ENCODE measurements at places on chromosomes 13 and 19. TPM values are rescaled to one million over a fixed set of nuclear protein-coding genes. Genes with fewer than 3 reads are reported as not detected.

GRCh38 chr13:109687559-109688448 lies 98.6 kb downstream of the IRS2 start:
- no peak for DNase-seq

Gene TSKS
- 0.10 TPM for total RNA-seq

GRCh38 chr19:51697169-51697776 lies 4.1 kb downstream of the SPACA6 start:
- DNase-seq: no peak

Gene ZFP14
- total RNA-seq: 17.5 TPM

Gene ZNF613
- total RNA-seq: 10.5 TPM

DNA sequence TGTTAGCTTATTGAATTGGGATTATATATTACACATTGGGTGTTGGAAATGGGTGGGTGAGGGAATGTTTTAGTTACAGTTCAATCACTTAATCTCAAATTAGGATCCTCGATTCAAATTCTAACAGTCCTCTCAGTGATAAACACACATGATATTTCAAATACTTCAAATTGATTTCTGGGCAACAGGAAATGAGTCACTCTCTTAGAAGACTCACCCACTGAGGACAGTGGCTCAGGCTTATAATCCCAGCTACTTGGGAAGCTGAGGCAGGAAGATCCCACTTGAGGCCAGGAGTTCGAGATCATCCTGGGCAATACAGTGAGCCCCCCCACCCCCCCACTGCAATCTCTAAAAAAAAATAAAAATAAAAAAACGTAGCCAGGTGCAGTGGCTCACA lies 435.3 kb downstream of the KLF12 start:
- no peak for DNase-seq

DNA sequence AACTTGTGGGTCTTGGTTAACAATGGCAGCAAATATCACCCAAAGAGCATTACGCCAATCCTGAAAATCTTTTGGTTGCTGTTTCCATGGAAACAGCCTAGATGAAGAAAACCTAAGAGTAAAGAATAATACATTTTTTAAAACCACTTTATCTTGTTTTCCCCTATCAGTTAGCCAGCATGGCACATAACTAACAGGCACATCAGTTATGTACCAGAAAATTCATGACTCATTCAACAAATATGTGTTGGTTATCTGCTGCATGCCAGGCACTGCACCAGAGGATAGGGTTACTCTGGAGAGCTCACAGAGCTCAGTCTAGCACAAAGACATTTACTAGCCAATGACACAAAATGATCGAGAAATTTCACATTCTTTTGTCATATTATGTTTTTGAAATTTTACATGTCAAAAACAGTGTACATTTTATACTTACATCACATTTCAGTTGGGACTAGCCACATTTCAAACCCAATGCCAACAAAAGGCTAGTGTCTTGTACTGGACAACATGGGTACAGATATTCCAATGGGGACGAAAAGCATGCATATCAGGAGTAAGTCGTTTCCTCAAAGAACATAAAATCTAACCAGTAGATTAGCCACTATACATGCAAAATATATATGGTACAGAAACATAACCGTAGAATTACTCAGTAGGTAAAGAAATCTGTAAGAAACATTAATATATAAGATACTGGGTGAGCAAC lies 20.3 kb downstream of the LNX2 start:
- DNase-seq: no peak

Gene CEACAM20
- total RNA-seq: not detected

GRCh38 chr13:98772794-98773452 lies 20.5 kb upstream of the SLC15A1 start:
- no peak for DNase-seq

- DNase-seq: peak; percentile 22
These were observed 22.0 kb downstream of the ITGBL1 start for GRCh38 chr13:101474419-101474957.

- no peak for DNase-seq
These were observed 46.7 kb downstream of the ZNF729 start for GRCh38 chr19:22332924-22333323.

Gene ZNF772
- total RNA-seq: 46.7 TPM

GRCh38 chr13:108595436-108596274 lies 33.8 kb upstream of the MYO16 start:
- DNase-seq: no peak

Gene KLK4
- 0.59 TPM for total RNA-seq

Gene FCHO1
- total RNA-seq: 13.3 TPM

Gene IQCN
- total RNA-seq: 0.59 TPM

GRCh38 chr19:2266183-2266993 lies 10.2 kb upstream of the JSRP1 start:
- no peak for DNase-seq

DNA sequence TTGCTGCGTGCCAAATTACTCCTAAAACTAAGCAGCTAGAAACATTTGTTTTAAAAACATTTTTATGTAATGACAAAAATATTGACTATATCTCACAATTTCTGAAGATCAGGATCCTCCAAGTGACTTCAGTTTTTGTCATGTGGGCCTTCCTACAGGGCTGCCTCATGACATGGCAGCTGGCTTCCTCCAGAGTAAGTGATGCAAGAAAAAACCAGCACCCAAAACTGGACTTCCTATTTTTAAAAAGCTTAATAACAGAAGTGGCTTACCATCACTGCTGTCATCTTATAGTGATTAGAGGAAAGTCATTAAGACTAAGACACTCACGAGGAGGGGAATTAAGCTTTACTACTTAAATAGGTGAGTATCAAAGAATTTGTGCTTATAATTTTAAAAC lies 681.7 kb downstream of the PCDH17 start:
- DNase-seq: no peak

DNA sequence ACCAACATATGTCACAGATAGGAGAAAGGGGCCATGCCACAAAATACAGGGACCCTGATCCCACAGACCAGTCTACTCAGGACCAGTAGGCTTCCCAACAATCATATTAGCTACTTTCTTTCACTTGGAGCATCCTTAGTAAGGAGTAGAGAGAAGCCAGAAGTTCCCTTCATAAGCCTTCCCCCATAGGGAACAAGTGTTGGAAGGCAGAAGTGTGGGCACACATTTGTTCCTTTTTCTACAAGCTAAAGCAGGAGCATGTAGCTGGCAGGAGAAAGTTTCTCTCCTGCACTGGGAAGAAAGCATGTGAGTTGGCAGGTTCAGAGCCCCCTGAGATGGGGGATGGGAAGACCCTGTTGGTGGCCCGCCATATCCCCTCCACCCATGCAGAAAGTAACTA lies 165.4 kb downstream of the KCTD12 start:
- DNase-seq: no peak

GRCh38 chr13:110137680-110138009 lies 169.3 kb downstream of the COL4A1 start:
- peak; percentile 39 for DNase-seq

DNA sequence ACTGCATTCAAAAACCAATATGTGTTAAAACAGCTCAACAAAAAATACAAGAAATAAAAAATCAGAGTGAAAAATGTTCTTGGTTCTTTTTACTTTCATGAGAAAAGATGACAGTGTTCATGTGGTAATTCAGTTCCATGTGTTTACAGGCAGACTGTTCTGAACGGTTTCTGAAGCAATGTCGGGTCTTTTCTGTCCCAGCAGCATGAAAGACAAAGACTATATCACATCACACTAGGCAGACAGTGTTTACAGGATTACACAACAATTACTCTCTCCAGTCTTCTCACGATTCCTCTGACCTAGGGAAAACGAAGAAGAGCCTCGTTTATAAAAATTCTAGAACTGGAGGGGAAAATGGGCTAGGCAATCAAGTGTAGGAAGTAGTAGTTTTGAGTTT lies 83.4 kb downstream of the UBL3 start:
- peak; percentile 34 for DNase-seq

DNA sequence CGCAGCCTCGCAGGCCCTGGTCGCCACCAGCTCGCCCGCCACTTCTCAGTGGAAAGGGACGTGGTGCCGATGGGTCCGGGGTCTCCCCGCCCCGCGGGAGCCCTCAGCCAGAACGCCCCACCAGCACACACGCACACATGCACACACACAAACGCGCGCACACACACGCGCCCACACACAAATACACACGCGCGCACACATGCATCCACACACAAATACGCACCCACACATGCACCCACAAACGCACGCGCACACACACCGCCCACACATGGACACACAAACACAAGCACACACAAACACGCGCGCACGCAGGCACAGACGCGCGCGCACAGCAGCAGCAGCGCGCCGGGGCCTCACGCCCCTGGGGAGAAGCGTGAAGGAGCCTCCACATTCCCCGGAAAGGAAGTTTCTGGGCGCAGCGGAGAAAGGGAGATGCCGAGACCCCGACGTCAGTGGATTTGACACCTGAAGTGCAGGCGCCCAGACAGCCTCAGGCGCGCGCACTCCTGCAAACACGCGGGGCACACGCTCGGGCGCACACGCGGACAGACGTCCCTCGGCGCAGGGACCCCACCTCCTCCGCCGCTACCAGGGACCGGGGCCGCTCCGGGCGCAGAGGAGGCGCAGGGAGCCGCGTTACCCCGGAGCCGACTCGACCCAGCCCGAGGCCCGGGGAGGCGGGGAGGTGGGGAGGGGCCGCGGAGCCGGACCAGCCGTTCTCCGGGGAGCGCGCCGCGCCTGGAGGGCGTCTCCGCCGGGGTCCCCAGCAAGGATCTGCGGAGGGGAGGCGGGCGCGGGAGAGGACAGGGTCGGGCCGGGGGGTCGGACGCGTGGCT lies 622 bp downstream of the RASA3 start:
- peak; percentile 77 for DNase-seq

- DNase-seq: no peak
These were observed 279.7 kb downstream of the COG6 start for GRCh38 chr13:39935155-39935554.

- DNase-seq: no peak
These were observed 62.3 kb upstream of the PARP4 start for GRCh38 chr13:24574847-24575246.

DNA sequence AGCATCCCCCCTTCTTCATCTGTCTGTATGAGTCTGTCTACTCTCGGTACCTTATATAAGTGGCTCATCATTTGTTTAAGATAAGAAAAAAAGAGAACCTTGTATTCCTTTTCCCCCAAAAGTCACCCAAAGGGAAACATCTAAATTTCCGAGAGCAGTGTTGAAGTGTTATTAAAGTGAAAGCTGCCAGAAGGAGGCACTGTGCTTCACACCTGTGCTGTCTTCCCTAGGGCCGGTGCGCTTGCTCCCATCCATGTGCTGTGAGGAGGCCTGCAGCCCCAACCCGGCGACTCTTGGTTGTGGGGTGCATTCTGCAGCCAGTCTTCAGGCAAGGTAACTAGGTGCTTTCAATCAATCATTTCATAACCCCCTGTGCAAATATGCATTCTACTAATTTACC lies 97.5 kb downstream of the TNFRSF19 start:
- no peak for DNase-seq

DNA sequence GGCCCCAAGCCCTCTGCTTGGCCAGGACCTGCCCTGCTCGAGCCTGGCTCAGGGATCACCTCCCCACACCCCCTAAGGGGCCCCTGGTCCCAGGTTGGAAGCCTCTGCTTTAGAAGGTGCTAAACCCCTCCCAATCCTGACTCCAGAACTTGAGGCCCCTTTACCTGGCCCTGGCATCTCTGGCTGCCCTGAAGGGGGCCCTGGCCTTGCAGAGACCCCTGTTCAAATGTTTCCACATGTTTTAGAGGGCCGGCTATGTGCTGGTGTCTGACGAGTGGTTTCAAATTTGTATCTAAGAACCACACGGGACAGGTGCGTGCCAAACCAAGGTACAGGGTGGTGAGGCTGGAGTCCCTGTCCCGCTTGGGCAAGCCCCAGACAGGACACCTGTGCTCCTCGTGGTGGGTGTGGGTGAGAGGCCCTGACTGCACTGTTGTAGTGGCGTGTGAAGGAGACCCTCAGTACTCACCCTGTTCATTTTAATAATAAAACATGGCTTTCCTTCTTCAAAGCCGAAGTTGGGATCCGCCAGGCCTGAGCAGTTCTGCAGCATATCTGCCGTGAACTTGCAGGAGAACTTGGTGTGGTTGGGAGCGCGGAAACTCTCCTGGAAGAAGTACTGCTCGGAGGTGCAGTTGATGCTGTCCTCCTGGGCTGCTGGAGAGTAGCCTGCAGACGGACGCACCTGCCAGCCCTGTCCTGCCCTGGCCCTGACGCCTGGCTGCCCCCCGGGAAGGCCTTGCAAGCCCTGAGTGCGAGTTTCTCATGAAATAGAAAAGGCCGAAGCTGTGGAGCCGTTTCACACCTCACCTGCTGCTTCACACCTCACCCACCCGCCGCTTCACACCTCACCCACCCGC lies 5.4 kb downstream of the ATP4B start:
- no peak for DNase-seq

DNA sequence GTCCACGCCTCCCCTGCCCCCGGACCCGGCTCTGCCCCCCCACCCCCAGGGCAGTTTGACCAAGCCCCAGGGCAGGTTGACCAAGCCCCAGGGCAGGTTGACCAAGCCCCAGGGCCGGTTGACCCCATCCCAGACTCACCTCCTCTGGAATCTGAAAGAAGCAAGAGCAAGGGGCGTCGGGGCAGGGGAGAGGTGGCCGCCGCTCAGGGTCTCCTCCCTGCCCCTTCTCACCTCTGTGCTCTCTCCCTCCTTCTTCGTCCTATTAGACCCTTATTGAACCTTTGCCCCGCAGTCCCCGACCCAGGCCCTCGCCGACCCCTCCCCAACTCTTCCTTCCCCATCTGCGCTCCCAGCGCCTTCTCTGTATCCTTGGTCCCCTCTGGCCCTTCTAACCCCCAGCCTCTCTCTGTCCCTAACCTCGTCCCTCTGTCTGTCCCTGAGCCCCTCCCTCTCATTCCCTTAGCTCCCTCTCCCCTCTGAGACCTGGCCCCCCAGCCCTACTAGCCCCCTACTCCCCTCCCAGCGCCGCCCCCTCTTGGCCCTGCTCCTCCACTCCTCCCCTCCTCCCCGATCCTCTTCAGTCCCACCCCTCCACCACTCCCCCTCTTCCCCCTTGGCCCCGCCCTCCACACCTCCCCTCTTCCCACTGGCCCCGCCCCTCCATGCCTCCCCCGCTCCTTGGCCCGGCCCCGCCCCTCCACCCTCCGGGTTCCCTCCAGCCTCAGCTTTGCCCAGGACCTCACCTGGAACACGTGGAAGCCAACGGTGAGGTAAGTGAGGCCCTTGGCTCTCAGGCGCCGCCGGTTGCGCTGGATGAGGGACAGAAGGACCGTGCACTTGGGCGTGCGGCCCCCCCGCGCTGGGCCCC lies 7.6 kb downstream of the CAPN12 start:
- no peak for DNase-seq

DNA sequence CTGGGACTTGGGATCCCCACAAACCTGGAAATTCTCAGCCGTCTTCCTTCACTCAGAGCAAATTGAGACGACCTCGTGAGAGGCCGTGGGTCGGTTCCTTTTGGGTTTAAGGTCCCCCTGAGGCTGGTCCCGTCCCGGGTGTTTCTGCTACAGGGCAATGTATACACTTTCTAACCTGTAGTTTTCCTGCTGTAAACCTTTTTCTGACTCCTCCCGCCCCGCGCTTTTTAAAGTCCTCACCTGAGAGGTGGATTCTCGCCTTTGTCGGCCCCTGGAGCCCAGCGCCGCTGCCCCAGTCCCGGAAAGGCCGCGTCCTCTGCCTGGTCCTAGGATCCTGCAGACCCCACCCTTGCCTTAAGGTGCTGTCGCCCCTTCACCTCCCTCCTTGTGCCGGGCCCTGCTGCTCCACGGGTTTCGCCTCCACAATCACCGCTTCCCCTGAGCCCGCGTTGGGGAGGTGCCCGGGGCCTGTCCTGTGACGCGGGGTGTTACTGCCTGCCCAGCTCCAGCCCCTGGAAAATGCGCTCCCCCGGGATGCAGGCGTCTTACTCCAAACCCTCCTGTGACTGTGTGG lies 391 bp downstream of the ZNF761 start:
- DNase-seq: no peak

Gene CLDN10
- 14.5 TPM for total RNA-seq
